ENCODE measurements at places on chromosomes 16 and 17.

- DNase-seq = no peak
Observed at GRCh38 chr17:79809530-79810129, 12.8 kb upstream of the CBX8 start.

- no peak for DNase-seq
Observed at GRCh38 chr17:50275279-50275678, 1.0 kb downstream of the TMEM92 start.

- no peak for DNase-seq
Observed at GRCh38 chr17:56583772-56584171, 9.7 kb upstream of the NOG start.

GRCh38 chr17:46979147-46979863 lies at the start of gene RPRML:
Gene RPRML, minus strand, starts transcription at chr17:46979253. Its CDS starts 246 bp downstream, at chr17:46979007.
- no peak for DNase-seq

GRCh38 chr16:7561908-7562405 lies 229.3 kb downstream of the RBFOX1 start:
- DNase-seq = no peak

DNA sequence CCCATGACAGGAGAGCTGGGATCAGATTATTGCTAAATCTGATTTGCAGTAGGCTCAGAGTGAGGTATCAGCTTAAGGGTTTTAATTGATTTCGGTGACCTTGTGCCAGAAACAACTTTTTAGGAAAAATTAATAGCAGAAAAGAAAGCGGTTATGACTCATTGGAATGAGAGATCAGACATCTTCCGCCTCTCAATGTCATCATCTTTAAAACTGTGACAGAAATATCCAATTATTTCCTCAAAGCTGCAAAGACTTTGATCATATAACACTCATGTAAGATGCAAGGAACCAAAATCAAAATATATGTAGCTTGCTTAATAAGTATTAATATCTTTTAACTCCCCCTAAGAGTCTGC lies 190.1 kb upstream of the FOXF1 start:
- DNase-seq = no peak

- DNase-seq = no peak
Observed at GRCh38 chr17:2061441-2061958, 6.6 kb downstream of the HIC1 start.

DNA sequence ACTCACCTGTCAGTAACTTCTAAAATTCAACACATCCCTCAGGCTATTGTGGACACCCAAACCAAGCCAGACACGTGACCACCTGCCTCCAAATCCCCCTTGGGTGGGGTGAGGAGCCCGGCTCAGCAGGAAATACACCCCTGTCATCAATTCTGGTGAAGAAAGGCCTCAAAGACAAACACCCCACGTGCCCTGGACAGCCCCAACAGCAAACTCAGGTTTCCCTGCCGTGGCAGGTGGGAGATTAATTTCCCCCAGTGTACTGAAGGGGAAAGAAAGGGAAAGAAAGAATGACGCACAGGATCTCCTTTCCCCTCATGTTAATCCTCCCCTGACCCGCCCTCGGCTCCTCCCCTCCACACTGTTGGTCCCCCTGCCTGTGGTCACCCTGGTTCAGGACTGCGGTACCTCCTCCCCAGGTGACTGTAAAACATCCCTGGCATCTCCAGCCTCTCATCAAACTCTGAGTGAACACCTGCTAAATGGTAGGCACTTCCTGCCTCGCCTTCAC lies 98.3 kb downstream of the ZNF423 start:
- DNase-seq = no peak

DNA sequence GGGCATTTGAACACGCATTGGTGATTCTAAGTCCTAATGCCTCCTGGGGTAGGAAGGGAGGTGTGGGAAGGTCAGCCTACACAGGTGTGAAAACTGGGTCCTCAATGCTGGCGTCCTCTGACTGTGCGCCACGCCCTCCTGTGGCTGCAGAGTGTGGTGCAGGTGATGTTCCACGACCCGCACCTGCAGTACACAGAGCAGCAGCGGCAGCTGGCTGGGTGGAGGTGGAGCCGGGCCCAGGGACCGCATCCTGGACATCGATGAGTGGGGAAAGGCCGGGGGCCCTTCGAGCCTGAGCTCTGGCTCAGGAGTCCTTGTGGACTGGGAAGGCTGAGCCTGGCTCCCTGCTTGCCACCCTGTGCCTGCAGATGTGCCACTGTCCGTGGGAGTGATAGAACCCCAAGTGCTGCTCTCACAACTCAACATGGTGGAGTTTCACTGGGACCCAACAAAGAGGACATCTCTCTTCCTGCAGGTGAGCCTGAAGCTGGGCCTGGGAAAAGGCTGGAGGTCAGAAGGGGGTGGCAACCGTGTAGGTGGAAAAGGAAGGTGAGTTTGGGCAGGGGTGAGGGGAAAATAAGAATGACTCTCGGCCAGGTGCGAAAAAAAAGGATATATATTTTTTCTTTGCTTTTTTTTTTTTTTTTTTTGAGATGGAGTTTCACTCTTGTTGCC lies 14.0 kb upstream of the STAC2 start:
- no peak for DNase-seq

DNA sequence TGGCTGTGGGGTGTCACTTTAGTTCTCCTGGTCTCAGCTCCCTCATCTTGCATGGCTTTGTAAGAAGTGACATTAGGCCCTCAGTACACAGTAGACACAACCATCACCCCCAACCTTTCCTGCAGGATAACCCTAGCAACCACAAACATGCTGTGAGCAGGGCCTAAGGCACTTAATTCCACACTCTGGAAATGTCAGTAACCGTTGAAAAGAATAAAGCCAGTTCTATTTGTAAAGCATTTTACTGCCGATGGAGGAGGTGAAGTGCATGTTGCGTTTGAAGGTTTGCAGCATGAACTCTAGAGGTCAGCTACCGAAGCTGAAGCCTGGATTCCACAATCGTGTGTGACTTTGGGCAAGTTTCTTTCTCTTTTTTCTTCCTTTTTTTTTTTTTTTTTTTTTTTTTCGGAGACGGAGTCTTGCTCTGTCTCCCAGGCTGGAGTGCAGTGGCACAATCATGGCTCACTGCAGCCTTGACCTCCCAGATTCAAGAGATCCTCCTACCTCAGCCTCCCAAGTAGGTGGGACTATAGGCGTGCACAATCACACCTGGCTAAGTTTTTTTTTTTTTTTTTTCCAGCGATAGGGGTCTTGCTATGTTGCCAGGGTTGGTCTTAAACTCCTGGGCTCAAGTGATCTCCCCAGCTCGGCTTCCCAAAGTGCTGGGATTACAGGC lies 26.1 kb upstream of the TOB1 start:
- DNase-seq = no peak

GRCh38 chr16:78289844-78290277 lies 190.4 kb downstream of the WWOX start:
- no peak for DNase-seq

DNA sequence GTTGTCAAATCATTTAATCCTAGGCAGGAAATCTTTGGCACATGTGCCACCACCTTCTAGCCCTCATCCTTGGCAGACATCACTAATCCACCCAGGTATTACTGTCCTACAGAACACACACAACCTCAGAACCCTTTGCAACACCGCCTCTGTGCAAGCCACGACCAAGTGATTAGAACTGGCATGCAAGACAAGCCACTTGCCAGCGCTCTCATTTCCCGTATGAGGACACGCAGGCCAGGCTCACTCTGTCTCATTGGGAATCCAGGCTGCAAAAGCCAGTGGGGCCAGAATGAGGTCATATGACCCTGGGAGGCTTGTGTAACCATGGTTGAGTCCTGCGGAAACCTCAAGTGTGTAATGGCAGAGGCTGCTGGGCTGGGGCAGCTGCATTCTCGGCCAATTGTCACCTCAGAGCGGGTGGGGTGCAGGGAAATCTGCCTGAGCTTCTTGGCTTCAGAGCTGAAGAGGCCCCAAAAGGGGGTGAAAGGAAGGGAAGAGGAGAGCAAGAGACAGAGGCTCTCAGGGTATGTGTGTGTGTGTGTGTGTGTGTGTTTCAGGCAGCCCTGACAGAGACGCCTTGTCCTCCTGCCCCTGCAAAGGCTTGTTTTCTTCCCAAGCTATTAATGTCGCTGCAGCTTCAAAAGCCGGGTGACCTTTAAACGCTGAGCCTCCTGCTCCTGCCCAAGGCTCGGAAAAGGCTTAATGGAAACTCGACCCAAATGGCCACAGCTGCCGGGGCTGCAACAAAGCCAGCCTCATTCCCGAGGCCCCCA lies 43.2 kb upstream of the MRPS23 start:
- no peak for DNase-seq

- DNase-seq = no peak
Observed at GRCh38 chr16:87344931-87345631, 27.9 kb upstream of the C16orf95 start.

DNA sequence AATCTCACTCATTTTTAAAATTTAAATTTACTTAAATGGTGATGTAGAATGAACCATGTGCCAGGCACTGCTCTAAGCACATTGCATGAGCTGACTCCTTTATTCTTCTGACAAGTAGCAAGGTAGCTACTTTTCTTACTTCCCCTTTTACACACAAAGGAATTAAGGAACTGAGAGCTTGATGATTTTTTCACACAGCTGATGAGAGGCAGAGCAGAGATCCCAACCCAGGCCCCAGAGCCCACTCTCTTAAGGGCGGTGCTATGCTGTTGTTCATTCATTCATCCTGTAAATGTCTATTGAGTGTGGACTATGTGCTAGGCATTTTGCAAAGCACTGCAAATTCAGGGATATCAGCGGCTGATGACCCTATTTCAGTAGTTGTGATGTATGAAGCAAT lies 17.9 kb downstream of the SEC14L5 start:
- no peak for DNase-seq

GRCh38 chr17:61731330-61731729 lies 132.0 kb downstream of the BRIP1 start:
- DNase-seq = no peak

DNA sequence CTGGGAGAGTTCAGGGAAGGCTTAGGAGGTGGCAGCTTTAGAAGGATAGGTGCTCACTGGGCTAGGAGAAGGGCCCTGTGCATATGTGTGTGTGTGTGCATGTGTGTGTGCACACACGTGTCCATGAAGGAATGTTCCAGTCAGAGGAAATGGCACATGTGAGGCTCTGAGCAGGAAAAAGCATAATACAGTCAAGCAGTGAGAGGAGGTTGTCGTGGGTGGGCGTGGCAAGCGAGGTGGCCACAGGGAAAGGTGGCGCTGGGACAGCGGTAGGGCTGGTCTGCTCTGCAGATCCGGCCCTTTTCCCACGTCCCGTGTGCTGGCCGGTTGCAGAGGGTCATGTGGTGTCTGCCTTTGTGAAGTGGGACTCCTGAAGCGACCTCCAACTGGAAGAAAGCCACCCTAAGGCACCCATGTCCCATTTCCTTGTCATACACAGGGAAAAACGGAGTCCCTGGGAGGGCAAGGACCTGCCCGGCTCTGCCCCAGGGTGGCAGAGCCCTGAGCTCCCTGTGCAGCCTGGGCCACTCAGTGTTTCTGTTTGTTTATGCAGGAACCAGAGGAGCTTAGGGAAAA lies 40.1 kb downstream of the NT5M start:
- DNase-seq = no peak

GRCh38 chr17:79814974-79815835 lies 18.3 kb upstream of the CBX8 start:
- DNase-seq = no peak

DNA sequence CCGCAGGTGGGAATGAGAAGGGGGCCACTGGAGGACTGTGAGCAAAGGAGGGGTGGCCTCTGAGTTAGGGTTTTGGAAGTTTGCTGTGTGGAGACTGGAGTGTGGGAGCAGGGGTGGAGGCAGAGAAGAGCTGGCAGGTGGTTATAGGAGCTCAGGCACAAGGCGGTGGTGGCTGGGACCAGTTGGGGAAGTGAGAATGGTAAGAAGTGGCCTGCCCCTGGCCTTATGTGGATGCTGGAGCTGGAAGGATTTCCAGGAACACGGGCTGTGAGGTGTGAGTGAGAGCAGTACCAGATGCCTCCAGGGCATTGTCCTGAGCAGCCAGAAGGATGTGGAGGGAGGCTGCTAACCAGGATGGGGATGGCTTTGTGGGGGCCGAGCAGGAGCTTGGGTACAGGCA lies 277.2 kb downstream of the SNX29 start:
- DNase-seq = no peak

GRCh38 chr16:28569968-28570752 lies 16.4 kb downstream of the SGF29 start:
- no peak for DNase-seq

GRCh38 chr17:53822764-53823163 lies at the start of gene KIF2B:
Gene KIF2B, plus strand, starts transcription at chr17:53822927. Its CDS starts 107 bp downstream, at chr17:53823034.
- no peak for DNase-seq

GRCh38 chr16:74487634-74488495 lies 66.6 kb upstream of the CLEC18B start:
- DNase-seq = no peak

DNA sequence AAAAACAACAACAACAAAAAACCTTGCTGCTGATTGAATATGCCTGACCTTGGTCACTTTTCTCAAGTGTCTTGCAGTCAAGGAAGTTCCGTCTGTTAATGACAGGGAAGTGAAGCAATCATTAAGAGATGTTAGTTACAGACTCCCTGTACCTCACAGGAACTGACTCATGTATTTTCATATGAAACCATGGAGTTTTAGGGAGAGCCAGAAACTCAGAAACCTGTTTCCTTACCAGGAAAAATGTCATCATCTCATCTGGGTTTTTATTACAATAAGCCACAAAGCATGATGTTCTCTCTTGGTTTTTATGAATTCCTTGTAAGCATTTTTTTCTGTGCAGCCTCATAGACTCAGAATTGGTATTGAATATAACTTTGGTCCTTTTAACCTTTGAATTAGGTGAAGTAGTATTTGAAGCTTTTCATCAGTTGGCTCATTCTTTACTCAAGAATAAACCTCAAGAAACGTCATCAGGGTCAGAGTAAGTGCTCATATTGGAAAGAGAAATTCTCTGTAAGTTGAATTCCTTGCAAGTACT lies 10.3 kb downstream of the LYRM1 start:
- no peak for DNase-seq

DNA sequence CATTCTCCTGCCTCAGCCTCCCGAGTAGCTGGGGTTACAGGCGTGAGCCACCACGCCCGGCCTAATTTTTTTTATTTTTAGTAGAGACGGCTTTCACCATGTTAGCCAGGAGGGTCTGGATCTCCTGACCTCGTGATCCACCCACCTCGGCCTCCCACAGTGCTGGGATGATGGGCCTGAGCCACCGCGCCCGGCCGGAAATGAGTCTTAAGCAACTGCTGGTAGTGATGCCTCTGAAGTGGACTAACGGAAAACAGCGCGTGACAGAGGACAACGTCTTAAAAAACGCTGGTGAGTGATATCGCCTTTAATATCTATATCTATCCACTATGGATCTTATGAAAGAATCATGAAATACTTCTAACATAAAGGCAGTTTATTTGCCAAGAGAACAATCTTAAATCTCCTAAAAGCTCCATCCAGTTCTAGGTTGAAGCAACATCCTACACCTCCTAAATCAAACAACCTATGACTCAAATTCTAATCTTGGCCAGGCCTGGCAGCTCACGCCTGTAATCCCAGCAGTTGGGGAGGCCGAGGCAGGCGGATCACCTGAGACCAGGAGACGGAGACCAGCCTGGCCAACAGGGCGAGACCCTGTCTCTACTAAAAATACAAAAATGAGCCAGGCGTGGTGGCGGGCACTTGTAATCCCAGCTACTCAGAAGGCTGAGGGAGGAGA lies 69.8 kb downstream of the NXN start:
- DNase-seq = no peak

DNA sequence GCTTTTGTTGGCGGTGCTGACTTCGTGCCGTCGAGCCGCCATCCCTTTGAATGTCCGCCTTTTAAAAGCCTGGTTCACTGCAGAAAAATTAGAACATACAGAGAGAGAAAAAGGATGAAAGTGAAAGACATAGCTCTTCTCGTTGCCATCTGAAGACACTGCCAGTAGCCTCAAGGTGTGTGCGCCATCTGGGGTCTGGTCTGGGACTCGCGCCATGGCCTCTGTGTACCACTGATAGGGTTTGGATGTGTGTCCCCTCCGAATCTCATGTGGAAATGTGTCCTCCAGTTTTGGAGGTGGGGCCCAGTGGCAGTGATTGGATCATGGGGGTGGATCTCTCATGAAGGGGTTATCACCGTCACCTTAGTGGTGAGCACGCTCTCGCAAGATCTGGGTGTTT lies 15.5 kb downstream of the GSE1 start:
- no peak for DNase-seq
